Pulmonary artery endothelial cell (primary cell): ENCODE measurements at places on chromosomes 7 and 10. TPM values are rescaled to one million over a fixed set of nuclear protein-coding genes. Genes with fewer than 3 reads are reported as not detected.

- DNase-seq, result peak; percentile 36
Observed at GRCh38 chr10:132667342-132668047, 118.5 kb downstream of the NKX6-2 start.

DNA sequence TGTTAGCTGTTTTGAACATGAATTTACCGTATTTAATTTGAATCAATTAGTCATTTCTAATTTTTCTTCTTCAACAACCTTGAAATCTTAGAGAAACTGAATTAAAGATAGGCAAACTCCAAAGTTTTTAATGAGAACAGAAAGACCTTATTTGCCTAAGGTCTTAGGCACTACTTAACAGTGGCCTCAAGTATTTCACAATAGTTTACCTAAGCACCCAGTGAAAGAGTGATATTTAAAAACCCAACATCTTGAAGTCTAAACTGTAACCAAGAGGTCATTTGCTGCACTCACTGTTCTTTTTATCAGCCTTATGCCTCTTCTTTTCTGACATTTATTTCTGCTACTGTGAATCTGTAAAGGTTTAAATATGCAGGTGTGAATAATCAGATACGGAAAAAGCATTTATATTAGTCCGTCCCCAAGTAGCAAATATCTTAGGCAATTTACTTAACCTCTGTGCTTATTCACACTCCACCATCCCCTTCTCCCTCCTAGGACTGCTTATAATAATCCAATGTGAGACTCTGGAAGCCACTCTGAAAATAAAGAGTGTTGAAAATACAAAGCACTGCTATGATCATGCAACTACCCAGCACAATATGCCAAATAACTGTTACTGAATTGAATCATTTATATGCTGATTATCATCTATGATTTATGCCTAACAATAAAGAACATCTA lies 105.7 kb downstream of the ELAPOR2 start:
- no peak for DNase-seq

GRCh38 chr7:146892151-146892550 lies 775.5 kb downstream of the CNTNAP2 start:
- DNase-seq, result no peak

DNA sequence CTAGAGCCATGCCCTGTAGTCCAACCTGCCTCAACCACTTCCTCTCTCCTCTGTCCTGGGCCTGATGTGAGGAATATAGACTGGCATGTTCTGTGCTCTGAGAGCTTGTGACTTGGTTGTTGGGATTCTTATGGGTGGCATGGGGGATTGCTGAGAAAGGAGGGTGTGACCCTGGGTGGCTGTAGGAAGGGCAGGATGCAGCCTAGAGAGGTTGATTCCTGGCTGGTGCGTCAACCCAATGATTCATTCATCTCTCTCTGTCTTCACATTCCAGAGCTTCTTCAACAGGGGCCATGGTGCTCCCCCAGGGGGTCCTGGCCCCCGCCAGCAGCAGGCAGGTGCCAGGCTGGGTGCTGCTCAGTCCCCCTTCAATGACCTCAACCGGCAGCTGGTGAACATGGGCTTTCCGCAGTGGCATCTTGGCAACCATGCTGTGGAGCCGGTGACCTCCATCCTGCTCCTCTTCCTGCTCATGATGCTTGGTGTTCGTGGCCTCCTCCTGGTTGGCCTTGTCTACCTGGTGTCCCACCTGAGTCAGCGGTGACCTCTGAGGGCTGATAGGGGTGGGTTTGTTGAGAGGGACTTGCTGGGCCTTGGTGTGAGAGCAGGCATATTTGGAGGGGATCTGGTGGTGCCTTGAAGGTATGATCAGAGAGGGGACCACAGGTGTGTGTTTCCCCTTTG lies 2.6 kb downstream of the FAM241B start:
- DNase-seq, result no peak

- DNase-seq, result no peak
Observed at GRCh38 chr10:71598621-71599055, 120.9 kb downstream of the C10orf105 start.

DNA sequence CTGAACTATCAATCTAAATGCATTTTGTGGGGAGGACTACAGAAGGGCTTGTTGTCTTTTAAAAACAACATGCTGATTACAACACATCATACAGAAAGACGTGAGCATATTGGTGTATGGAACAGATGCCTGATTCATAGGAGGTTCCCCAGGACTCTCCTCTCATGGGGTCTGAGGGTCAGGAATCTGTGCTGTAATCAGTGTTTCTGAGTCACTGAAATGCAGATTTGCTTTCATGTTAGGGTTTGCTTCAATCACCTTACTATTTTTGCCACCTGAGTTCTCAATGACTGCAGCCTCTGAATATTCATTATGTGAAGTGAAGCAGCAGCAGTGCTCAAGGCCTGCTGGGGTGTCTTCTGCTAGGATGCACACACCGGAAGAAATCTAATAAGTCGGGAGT lies 550 bp upstream of the ANK3 start:
- DNase-seq, result no peak

GRCh38 chr7:36958111-36958733 lies 233.9 kb upstream of the AOAH start:
- DNase-seq, result no peak

DNA sequence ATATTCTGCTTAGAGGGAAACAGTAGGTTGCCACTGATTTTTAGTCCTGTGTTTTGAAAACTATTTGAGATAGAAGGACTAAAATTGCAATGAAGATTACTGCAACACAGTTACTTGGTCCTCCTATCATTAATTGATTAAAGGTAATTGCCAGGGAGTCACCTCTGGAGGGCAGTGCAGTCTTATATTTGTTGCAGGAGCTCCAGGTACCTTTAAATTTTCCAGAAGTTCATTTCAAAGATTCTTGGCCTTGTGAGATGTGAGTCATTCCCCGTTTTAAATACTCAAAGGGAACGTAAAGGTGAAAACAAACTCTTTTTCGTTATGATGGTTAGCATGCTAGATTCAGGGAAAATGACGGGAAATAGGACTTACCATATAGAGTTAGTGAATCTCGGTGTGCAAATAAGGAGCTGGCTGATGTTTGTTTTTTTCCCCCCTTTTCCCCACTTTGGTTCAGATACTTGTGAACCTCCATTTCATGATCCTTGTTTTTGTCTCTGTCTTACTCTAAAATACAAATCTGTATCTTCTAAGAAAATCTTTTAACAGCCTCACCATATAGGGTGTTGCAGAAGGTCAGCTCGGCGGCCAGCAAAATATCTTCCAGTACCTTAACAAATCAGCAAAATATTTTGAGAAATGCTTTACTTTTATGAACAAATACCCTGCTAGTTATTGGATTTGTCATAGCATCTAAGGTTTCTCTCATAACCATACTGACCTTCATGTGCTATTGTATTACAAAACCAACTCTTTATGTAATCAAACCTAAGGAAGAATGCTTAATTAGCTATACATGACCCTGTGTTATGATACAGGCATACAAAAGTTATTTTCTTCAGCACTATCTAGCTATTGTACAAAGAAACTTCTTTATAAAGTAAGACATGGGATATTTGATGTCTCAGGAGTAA lies 143.0 kb upstream of the HDAC9 start:
- peak; percentile 35 for DNase-seq

DNA sequence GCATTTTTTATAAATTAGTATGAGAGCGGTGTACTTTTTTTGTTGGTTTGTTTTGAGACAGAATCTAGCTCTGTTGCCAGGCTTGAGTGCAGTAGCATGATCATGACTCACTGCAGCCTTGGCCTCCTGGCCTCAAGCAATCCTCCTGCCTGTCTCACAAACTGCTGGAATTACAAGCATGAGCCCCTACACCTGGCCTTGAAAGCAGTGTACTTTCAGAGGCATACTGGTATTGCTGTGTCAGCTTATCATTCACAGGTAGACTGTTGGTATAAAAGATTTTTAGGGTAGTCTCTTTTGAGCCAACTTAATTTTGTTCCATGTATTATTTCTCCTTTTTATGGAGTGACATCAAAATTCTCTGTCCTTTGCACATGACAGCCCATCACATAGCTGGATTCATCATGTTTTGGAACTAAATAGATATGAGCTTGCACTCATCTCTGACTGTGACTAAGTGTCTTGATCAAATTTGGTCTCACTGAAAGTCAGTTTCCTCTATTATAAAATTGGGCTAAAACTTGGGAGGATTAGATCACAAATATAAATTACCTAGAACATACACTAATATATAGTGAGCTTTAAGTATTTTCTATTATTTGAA lies 12.4 kb downstream of the GNAT3 start:
- DNase-seq, result peak; percentile 49

DNA sequence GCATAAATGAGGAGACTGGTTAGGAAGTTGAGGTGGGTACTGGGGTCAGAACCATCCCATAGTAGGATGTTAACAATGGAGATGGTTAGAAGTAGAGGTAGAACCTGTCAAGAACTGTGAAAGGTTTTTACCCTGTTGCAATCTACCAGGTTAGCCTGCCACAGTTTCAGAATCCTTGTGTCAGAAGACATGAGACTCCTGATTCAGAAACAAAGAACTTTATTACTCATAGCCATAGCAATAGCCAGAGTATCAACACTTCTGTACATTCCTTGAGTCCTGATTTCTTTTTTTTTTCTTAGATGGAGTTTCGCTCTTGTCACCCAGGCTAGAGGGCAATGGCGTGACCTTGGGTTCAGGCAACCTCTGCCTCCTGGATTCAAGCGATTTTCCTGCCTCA lies 200.9 kb downstream of the GRM3 start:
- no peak for DNase-seq

DNA sequence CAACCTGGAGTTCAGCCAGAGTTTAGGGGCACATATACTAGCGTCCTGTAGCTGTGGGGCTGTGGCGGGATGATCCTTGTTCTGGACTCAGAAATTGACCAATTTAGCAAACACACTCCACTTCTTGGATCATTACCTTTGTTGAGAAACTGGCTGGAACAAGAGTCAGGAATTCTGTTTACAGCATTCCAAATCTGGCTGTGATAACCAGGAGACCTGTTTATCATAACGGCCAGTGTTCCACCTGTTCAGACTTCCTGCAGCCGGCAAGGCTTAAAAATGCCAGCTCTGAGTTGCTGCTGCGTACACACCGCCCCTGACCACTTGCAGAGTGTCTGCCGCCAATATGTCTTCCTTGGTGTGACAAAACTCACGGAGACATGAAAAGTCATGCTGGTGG lies 64.8 kb downstream of the ARMC3 start:
- DNase-seq, result no peak

DNA sequence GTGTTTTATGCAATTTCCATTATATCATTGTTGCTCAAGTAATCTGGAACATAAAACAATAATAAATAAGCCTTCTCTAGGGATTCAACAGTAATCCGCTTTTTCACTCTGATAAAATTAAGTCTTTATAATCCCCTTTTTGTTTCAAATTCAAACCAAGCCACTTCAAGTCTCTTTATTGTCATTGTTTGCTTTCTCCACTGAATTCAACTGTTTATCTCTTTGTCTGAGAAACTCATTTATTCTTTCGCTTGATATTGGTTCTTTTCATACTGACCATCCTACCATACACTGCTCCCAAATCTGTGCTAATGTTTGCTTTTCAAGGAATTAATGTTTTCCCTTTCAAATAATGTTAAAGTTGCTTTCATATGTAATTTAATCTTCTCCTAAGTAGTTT lies 550.4 kb upstream of the PCDH15 start:
- DNase-seq, result no peak

GRCh38 chr10:7130191-7130911 lies 280.5 kb downstream of the SFMBT2 start:
- no peak for DNase-seq

DNA sequence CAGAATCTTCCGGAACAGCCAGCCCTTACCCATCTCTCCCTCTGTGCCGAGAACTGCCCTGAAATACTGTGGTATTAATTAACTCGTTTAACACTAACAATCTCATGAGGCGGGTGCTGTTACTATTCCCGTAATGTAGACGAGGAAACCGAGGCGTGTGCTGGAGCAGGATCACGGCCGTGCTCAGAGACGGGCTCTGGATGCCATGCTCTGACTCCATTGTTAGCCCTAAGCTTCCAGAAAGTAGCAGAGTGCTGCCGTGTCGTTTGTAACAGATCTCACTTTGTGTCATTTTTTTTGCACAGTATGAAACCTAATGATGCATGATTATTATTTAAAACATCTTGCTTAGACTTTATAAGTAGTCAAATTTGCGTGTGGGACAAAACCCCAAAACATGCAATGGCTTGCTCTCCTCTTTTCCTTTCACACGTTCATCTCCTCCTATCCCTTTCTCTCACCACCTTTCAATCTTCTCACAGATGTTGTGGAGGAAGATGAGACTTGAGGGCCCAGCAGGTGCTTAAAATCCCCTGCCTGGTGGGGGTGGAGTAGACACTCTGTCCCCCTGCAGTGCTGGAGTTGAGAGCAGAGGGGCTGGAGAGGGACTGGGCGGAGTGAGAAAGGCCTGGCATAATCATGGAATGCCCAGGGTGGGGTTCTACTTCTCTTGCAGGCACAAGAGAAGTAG lies 482 bp upstream of the ACTR3C start:
- DNase-seq, result no peak

GRCh38 chr10:82850191-82850590 lies 975.2 kb downstream of the NRG3 start:
- DNase-seq, result no peak

- DNase-seq, result no peak
Observed at GRCh38 chr7:130896898-130897514, 163.0 kb upstream of the KLF14 start.

IGF2BP3 gene
- total RNA-seq, result 58.8 and 81.2 TPM in 2 replicates

ACTL6B gene
- total RNA-seq, result not detected in 2 replicates

PRKG1 gene
- total RNA-seq, result 1.3 TPM in 2 replicates

C10orf53 gene
- total RNA-seq, result not detected in 2 replicates

CALCR gene
- not detected in 2 replicates for total RNA-seq

CLEC2L gene
- total RNA-seq, result not detected in 2 replicates

ADCY1 gene
- 0.26 and 0.32 TPM in 2 replicates for total RNA-seq

NCAPG2 gene
- total RNA-seq, result 27.4 and 39.6 TPM in 2 replicates

SLC26A3 gene
- not detected in 2 replicates for total RNA-seq

NUDT13 gene
- total RNA-seq, result 1.2 and 1.3 TPM in 2 replicates

OR6V1 gene
- not detected in 2 replicates for total RNA-seq

RPS24 gene
- 2,203 and 2,410 TPM in 2 replicates for total RNA-seq

CYP3A4 gene
- not detected in 2 replicates for total RNA-seq
